Activated CD4-positive, CD25-positive, alpha-beta regulatory T cell treated with anti-CD3 and anti-CD28 coated beads, Interleukin-2, amount 50 U/mL, for 24 hours (primary cell): ENCODE measurements at places on chromosomes 5 and 9.

DNA sequence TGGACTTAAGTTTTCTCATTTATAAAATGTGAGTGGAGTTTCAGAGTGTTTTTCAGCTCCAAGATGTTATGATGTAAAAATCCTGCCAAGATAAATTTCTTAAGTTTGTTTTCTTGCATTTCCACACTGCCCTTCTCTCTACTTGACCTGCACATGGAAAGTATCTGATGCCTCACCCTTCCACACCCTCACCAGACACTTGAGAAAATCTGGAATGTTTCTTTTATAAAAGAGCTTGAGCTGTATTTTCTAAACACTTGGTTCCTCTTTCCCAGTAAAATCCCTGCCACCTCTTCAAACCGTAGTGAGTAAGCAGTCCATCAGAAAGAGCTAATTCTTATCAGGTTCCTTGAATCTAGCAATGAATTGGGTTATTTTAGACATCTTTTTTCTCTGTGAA is 42.9 kb downstream of the FOXD1 start:
- ATAC-seq = no peak

GRCh38 chr5:103243665-103244064 is 14.9 kb upstream of the MACIR start:
- no peak for ATAC-seq

DNA sequence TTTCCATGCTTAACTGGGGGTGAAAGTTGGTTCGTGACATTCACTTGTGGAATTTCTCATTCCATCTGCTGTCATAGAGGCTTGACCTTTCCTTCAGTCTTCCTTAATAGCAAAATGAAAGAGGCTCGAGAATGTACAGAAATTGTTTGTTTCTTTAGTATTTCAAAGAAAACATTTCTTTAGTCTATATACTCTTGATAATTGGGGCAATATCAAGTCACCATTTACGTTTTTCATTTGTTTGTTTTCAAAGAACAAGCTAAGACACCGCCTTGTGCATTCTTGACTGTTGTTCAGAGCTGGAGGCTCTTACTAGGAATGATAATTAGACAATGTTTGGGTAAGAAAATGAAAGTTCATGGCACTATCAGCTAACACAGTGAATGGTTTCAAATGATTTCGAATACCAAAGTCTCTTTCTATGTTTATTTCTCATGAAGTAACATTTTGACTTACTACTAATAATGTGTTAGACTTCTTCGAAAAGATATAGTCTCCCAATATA is 835.4 kb downstream of the SEMA5A start:
- no peak for ATAC-seq

GRCh38 chr5:176734756-176735342 is 75.5 kb upstream of the UNC5A start:
- ATAC-seq = no peak

DNA sequence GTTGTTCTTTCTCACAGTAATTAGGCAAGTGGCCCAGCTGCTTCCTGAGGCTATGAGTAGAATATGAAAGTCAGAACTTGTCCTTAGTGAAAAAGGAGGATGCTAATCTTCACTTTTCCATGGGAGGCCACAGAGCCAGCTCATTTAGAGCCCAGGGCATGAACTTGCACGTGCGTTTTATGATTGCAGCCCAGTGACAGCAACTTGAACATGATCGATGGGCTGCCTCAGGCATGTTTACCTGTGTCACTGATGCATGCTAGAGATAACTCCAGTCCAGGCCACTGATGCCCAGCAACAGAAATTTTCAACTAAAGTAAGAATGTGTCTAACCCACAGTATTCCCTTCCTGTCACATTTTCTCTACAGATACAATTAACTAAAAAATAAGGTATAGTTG is 179.3 kb downstream of the CTNND2 start:
- no peak for ATAC-seq

- no peak for ATAC-seq
Measured at GRCh38 chr9:10403283-10403682, 209.5 kb downstream of the PTPRD start.

DNA sequence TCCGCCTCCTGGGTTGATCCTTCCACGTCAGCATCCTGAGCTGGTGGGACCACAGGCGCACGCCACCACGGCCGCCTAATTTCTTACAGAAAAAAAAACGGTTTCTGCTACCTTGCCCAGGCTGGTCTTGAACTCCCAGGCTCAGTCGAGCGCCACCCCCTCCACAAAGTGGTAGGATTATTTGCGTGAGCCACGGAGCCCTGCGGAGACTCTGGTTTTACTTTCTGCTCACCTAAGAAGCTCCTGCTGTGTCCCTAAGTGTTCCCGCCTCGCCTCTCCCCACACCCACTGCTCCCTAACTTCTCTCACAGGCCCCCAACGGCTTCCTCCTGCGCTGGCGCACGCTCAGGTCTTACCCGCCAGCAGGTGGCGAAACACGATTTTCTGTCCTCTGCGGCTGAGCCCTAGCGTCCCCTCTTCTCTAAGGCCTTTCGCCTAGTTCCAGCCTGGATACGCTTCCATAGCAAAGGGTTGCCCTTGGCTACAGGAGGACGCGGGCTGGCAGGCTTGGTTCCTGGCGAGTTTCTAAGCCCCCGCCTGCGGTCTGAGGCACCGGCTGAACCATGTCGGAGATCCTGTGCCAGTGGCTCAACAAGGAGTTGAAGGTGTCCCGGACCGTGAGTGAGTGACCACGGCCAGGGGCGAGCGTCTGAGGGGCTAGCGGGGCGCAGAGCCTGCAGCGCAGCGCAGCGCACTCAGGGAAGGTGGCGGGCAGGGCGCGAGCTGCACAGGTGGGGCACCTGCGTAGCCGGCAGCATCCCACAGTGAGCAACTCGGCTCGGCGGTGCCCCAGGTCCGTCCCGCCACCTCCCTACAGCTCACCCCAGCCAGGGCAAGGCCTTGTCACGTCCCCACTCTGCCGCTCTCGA is at the start of gene SPEF2:
Gene SPEF2 (plus strand): TSS at position 429 of the 869 bp plus-strand sequence. CDS start 135 bp downstream, at position 564.
- ATAC-seq = peak; percentile 91

DNA sequence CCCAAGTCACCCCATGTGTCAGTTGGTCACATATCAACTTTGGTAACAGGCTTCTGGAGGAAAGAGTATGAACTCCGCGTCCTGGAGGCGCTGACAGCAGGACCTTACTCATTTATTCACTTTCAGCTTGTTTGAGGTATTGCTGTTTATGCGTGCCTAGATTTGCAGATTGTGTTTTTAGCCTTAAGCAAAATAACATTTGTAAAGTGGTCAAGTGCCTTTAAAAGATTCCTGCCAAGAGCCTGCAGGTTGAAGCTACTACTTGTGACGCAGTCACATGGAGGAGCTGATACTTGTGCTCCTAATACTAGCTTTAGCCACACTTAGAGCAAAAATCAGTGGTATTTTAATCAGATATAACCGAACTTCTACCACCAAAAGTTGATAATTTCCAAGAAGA is 351.3 kb downstream of the ADGRV1 start:
- ATAC-seq = no peak

DNA sequence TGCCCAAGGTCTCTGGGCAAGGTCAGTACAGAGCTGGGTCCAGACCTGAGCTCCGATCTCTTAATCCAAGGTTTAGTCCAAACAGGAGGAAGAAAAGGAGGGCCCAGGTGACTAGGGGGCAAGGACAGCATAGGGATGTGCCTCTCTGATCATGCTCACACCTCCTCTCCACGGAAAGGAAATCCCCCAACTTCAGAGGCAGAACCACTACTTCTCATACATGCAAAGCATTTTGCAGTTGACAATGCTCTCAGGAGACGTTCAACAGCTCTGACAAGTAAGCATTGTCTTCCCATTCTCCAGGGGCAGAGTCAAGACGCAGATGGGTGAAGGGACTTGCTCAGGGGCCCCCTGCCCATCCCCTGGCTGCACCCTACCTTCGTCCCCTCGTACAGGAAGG is 8.7 kb upstream of the CORO2A start:
- no peak for ATAC-seq

DNA sequence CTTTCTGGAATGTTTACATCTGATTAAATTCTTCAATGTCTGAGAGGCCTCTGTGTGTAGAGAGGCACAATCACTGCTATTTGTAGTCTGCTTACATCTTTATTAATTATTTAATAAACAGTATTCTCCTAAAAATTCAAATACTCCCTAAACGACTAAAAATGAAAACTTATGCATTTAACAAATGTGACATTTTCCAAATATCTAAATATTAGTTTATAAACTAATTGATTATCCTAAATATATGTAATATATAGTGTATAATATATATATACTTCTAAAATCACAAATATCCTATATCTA is 57.7 kb upstream of the ZBED3 start:
- no peak for ATAC-seq

GRCh38 chr9:107108342-107109130 is 174.5 kb upstream of the RAD23B start:
- no peak for ATAC-seq

GRCh38 chr5:122306461-122306860 is 5.6 kb upstream of the SNCAIP start:
- no peak for ATAC-seq
